ENCODE measurements at places on chromosomes 3 and 15. TPM values are rescaled to one million over a fixed set of nuclear protein-coding genes. Genes with fewer than 3 reads are reported as not detected.

PLCD1 gene
- total RNA-seq: 16.6 TPM

SEMA6D gene
- total RNA-seq: 2.7 TPM

ANKRD63 gene
- not detected for total RNA-seq

CCDC39 gene
- not detected for total RNA-seq

NR1I2 gene
- not detected for total RNA-seq

BDH1 gene
- total RNA-seq: 8.8 TPM

RNF7 gene
- total RNA-seq: 184 TPM

NOX5 gene
- total RNA-seq: not detected

MLF1 gene
- 11.8 TPM for total RNA-seq

SH3GL3 gene
- not detected for total RNA-seq

C3orf22 gene
- total RNA-seq: not detected

KLHL40 gene
- not detected for total RNA-seq

DNAH12 gene
- 0.12 TPM for total RNA-seq

CYP1A1 gene
- 3.7 TPM for total RNA-seq

STAB1 gene
- 277 TPM for total RNA-seq

IGDCC3 gene
- not detected for total RNA-seq

SLC12A1 gene
- not detected for total RNA-seq

RNU6-1 gene
- not detected for total RNA-seq

CADM2 gene
- total RNA-seq: not detected

USP13 gene
- 23.3 TPM for total RNA-seq

ATP10A gene
- total RNA-seq: 1.1 TPM

C15orf39 gene
- 19.3 TPM for total RNA-seq

CADPS gene
- not detected for total RNA-seq

CHRNA3 gene
- not detected for total RNA-seq

FBXO40 gene
- total RNA-seq: not detected

P2RY13 gene
- not detected for total RNA-seq

ASB14 gene
- not detected for total RNA-seq

CYP11A1 gene
- not detected for total RNA-seq

EPB42 gene
- total RNA-seq: not detected

CCDC54 gene
- not detected for total RNA-seq

EEFSEC gene
- total RNA-seq: 8.0 TPM

CFAP44 gene
- total RNA-seq: 5.2 TPM

MESP2 gene
- 0.15 TPM for total RNA-seq

APOD gene
- 8.6 TPM for total RNA-seq

RARRES1 gene
- 1.3 TPM for total RNA-seq

CEP97 gene
- 6.4 TPM for total RNA-seq

PEX11A gene
- total RNA-seq: 5.4 TPM

ZNF662 gene
- total RNA-seq: 1.5 TPM

RTP3 gene
- total RNA-seq: not detected

ALDH1L1 gene
- total RNA-seq: not detected

TRPM1 gene
- total RNA-seq: not detected

CCR9 gene
- total RNA-seq: not detected

LRRIQ4 gene
- not detected for total RNA-seq

CMTM6 gene
- total RNA-seq: 108 TPM

ZBED2 gene
- 1.3 TPM for total RNA-seq

IFT80 gene
- 12.1 TPM for total RNA-seq

TMEM158 gene
- total RNA-seq: 16.5 TPM

CACNA2D3 gene
- not detected for total RNA-seq

CHCHD6 gene
- 17.6 TPM for total RNA-seq

CFAP100 gene
- not detected for total RNA-seq

PCNP gene
- 59.4 TPM for total RNA-seq

MUC13 gene
- not detected for total RNA-seq

Measured in glomerular endothelial cell (primary cell).